ENCODE measurements at places on chromosomes 6 and 20.

DNA sequence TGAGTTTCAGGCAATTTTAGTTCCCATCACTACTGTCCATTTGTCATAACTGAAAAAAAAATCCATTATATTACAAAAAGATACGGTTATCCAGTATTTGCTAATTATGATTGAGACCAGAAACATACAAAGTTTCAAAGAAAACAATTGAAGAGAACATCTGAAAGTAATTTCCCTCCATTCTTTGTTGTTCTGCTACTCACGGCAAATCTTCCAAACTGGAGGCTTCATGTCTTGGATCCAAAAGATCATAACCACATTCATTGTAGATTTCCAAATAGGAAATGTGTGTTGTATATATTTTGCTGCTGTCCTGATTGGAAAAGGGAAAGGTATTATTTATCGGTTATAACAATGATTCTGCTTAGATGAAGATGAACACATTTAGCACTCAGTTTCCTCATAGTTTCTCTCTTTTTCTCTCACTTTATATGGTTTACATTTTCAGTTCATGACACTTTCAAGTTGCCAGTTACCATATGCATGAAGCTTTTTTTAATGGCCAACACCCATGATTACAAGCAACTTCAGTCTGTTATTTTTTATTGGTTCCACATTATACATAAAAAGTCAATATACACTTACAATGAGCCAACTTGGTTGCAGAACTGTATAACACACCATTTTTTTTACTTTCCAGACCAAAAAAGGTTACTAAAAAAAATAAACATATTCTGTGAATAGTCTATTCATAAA, 90.4 kb downstream of the KIF6 start:
- DNase-seq = no peak

GRCh38 chr6:107698146-107698545, 126.0 kb downstream of the SCML4 start:
- DNase-seq = no peak

GRCh38 chr6:12221856-12222255, 68.3 kb upstream of the EDN1 start:
- no peak for DNase-seq

GRCh38 chr6:169953686-169954085, 202.3 kb downstream of the ERMARD start:
- no peak for DNase-seq

DNA sequence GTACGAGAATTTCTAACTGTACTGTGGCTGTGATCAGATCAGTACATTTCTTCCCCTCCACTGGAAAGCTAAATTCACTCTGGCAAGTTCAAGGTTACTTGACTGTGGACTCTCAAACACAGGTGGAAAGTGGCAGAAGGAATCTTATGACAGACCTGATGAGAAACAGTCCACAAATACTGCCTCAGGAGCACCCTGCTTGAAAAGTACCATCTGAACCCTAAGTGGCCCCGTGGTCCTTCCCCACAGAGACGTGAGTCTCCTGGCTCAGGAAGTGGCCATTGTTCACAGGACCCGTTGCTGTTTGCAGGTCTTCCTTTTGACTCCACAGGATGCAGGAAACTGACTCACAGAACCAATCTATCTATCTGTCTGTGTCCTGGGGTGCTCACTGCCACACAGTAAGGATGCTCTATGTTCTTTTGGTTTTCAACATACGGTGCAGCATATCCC, 47.5 kb upstream of the NHSL1 start:
- DNase-seq = no peak

- DNase-seq = no peak
These were observed 100.3 kb upstream of the TNFAIP3 start for GRCh38 chr6:137766596-137767370.

GRCh38 chr6:148830614-148831013, 83.8 kb downstream of the UST start:
- DNase-seq = no peak

DNA sequence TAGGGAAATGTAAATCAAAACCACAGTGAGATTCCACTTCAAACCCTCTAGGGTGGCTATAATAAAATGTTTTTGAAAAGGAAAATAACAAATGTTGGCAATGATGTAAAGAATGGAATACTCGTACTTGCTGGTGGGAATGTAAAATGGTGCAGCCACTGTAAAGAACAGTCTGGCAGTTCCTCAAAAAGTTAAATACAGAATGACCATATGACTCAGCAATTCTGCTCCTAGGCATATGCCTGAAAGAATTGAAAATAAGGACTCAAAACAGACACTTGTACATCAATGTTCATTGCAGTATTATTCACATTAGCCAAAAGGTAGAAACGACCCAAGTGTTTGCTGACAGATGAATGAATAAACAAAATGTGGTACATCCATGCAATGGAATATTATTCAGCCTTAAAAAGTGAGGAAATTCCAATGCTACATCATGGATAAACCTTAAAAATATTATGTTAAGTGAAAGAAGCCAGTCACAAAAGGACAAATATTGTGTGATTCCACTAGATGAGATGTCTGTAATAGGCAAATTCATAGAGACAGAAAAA, 10.2 kb upstream of the RNF114 start:
- no peak for DNase-seq

DNA sequence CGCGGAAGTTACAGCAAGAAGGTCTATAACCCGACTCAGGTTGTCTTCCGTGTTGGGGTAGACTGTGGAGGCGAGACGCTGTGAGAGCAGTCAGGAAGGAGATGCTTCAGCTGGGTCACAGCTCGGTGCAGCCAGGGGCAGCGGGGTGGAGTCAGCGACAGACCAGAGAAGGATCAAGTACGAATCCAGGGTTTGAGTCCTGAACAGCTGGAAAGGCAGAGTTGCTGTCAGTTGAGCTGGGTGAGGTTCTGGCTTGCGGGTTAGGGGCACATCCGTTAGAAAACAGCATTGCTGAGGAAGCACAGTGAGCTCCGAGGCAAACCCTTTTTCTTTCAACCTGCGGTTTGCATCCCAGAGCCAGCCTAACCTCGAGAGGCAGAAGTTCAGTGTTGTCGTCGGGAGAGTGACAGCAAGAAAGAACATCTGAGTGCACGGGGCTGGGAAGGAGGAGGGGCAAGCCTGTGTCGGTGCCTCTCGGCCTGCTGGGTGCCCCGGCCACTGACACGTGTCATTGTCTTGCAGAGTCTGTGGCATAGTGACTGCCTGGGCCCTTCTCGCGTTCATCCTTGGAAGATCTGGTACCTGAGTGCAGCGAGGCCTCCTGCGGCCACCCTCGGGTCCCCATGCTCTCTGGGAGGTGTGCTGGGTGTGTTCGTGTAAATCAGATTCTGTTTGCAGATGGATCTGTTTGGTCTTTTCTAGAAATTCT, 20.0 kb downstream of the PNLDC1 start:
- no peak for DNase-seq

DNA sequence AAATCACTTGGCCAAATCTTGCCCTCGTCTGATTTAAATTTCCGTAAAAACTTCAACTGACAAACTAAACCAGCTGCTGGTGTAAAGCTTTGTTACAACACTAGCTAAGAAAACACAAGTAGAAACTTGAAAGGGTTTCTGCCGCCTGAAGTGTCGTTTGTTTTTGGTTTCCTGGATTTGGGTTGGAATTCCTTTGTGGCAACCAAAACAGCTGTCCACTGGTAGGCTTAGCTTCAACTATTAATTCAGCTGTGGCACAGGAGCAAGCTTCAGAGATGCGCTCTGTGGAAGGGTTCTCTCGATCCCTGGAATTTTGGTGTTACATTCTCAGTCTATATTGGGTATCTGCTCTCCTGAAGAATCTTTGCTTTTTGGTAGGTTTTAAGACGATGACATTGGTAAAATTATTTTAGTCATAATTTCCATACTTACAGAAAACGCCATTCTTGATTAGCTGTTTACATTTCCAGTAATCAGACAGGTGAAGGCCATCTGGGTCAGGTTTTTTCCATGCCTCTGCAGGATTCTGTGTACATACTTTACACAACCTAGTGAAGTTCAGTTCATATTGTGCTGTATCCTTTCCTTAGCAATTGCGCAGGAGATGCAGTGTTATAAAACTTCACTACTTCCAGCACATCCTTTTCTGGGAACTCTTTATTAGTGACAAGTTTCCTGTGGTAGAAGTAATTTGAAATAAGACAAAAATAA, 29.9 kb upstream of the SAMD3 start:
- DNase-seq = no peak

- no peak for DNase-seq
These were observed 597.9 kb downstream of the EPM2A start for GRCh38 chr6:145137425-145137824.

- DNase-seq = no peak
These were observed 7.8 kb upstream of the KHDC1L start for GRCh38 chr6:73233048-73233447.

GRCh38 chr6:2964793-2965505, 6.4 kb downstream of the SERPINB6 start:
- DNase-seq = no peak

GRCh38 chr6:47152666-47153403, 110.7 kb upstream of the ADGRF1 start:
- no peak for DNase-seq

GRCh38 chr6:91539456-91539855, 952.6 kb upstream of the MAP3K7 start:
- DNase-seq = no peak

- no peak for DNase-seq
These were observed 54.6 kb downstream of the PHF3 start for GRCh38 chr6:63690221-63690620.

- DNase-seq = no peak
These were observed 82.4 kb downstream of the RNF217 start for GRCh38 chr6:125044667-125045066.

DNA sequence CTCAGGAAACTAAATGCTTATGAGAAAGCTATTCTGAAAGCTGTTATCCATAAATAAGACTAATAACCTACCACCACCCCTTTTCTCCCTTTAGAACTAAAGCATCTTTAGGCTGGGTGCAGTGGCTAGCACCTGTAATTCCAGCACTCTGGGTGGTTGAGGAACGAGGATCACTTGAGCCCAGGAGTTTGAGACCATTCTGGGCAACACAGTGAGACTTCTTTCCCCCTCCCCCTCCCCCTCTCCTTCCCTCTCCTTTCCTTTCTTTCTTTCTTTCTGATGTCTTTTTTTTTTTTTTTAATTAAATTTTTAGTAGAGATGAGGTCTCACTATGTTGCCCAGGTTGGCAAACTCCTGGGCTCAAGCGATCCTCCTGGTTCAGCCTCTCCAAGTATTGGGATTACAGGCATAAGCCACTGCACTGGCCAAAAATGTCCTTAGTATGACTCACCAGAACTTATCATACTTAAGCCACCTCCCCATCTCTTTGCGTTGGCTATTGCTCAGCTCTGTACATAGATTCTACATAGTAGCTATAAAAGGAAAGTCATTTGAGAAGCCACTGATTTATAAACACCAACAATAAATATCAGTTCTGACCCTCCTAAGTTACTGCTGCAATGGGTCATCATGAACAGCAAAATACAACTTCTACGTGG, 54.8 kb upstream of the SPDEF start:
- DNase-seq = no peak

- no peak for DNase-seq
These were observed 213.7 kb upstream of the CITED2 start for GRCh38 chr6:139588076-139588639.

DNA sequence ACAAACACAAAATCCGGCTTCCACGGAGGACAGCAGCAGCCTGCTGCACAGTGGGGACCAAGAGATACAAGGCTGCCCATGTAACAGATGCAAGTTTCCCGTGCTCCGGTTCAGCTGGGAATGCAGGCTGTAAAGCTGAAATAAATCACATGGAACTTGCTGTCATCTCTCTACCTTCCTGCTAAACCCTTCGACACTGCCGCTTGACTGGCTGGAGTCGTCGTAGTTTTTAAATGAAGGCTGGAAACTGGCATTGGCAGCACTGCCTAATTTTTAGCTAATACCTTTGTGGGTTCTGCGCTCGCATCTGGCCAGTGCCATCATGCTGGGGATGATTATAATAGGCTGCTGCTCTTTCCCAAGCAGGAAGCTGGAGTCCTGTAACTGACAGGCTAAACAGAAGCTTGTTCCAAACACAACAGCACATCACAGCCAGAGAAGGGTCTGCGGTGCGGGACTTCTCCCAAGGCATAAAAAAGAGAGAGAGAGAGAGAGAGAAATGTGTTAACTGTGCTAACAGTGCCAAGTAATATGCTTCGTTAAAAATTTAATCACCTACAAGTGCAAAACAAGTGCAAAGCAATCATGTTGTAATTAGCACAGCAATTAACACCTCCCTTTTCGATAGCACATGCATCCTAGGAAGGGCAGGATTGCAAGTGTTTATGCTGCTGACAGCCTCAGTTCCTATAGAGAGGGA, 146.1 kb downstream of the TFAP2A start:
- DNase-seq = no peak

- no peak for DNase-seq
These were observed 56.0 kb downstream of the OTOR start for GRCh38 chr20:16803965-16804792.

DNA sequence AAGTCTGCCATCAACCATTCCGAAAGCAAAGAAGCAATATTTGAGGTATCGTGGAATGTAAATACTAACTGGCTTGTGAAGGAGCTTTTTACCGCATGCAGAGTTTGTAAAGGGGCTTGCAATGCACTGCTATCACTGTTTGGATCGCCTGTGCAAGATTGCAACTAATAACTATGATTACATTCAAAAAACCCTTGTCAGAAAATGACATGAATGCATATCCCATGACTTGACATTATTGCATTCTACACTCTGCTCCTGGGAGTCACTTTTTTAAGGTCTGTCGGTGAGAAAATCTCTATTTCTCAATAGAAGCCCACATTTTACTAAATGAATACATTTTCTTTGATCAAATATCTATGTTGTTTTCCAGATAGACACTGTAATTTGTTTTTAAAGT, 335.4 kb upstream of the SPTLC3 start:
- no peak for DNase-seq

DNA sequence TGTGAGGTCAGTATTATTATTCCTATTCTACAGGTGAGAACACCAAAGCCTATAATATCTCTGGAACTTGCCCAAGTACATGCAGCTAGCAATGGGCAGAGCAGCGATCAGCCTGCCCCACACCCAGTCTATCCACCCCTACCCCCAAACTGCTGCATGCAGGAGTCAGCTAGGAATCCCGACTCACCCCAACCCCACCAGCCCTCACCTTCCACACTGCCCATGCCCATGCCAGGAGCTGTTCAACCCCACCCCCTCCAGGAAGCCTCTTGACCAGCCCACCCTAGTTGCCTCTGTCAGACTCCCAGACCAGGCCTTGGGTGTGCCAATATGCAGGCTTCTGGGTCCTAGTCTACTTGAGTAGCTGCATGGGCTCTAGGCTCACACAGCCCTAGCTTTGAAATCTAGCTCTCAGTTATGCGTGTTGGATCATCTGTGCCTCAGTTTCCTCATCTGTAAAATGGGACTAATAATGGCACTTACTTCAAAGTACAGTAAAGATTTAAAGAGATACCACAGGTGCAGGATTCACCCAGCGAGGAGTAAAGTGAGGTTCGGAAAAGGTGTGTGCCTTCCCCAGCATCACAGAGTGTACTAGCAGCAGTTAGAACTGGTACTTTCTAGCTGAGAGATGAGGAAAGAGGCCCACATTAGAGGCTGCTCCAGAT, 173.2 kb downstream of the VEGFA start:
- DNase-seq = no peak

GRCh38 chr6:53306819-53307347, 41.9 kb downstream of the ELOVL5 start:
- no peak for DNase-seq

Data from activated T-helper 1 cell treated with anti-CD3 and anti-CD28 coated beads, Interleukin-2, amount 50 U/mL, for 16 hours (primary cell).